ENCODE measurements at places on chromosomes 16 and 17.

- no peak for DNase-seq
Observed at GRCh38 chr16:8075271-8075670, 515.0 kb downstream of the TMEM114 start.

DNA sequence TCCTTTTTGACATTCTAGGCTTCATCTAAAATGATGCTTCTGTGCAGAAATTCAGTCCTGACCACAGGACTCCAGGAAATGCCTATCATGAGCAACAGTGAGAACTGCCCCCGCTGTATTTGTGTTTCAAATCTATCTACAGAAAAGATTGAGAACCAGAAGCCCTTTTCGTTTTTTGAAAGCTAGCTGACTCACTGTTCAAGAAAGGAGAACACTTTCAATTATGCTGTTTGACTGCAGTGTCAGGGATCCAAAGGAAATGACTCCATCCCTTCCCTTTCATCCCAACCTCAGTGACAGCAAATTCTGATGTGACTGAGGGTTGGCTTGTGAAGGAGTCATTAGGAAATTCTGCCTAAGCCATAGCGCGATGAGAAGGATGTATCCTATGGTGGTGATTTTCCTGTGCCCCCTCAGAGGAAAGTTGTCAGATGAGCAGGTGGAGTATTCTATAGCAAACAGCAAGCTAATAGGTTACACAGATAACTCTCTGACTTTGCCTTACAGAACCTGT lies 622.3 kb downstream of the TMEM114 start:
- no peak for DNase-seq

DNA sequence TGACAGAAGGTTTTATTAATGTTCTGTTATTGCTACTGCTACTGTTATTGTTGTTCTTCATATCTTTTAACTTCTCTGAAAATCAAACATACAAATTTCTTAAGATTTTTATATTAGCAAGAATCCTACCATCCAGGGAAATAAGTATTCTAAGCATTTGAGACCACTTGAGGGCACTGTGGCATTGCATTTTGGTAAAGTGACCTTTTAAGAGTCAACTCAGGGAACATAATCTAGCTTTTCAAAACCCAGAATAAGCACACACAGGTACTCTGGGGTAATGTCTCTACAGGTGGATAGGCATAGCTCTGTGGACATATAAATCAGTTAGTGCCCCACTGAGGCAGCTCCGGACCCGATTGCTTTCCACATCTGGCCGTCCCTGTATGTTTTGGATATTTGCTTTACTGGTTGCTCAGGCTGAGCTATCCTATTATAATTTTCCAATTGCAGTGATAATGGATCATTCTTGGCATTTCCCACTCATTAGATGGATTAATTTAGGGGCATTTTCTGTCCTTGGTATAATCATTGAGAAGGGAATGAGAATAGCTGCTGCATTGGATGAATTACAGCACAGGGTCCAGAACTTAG lies 1425.1 kb upstream of the CDH8 start:
- DNase-seq, result peak; percentile 56

DNA sequence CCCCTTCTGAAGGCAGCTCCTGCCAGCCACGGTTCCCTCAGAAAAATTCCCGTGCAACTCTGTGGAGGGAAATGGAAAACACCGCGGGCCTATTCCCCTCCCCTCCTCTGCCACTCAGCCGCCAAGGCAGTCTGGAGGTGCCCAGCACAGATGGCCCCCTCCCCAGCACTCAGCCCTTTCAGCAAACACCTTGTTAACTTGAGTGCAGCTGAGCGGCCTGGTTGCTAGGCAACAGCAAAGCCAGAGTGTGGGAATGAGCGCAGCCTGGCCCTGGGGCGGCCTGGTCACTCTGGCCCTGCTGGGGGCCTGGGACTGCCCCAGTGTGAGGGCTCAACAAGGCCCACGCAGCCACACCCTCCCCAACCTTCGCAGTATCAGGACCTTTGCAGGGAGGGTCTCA lies 32.8 kb downstream of the CACNA1G start:
- DNase-seq, result no peak

GRCh38 chr17:70520447-70520846 lies 351.1 kb downstream of the KCNJ2 start:
- no peak for DNase-seq

GRCh38 chr16:17224879-17225281 lies 245.9 kb downstream of the XYLT1 start:
- DNase-seq, result peak; percentile 50

DNA sequence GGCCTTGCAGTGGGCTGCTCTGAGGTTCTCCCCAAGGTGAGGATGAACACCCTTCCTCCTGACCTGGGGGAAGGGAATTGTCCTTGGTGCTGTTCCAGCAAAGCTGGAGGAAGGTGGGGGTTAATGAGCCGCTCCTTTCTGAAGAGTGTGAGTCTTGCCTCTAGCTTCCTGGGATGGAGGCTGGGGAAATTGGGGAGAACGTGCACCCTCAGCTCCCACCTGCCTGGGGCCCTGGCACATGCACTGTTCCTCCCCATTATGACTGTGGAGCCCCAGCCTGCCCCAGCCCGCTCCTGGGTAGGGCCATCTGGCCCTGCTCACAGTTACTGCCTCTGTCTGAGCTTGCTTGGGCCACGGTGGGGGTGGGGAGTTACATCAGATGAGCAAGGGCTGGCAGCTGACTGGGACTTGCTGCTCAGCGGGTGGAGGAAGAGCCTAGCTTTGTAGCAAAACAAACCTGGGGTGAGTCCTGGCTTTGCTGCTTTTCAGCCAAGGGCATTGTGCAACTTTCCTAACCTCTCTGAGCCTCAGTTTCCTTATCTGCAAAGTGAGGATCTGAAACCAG lies 11.1 kb downstream of the TNS4 start:
- no peak for DNase-seq

DNA sequence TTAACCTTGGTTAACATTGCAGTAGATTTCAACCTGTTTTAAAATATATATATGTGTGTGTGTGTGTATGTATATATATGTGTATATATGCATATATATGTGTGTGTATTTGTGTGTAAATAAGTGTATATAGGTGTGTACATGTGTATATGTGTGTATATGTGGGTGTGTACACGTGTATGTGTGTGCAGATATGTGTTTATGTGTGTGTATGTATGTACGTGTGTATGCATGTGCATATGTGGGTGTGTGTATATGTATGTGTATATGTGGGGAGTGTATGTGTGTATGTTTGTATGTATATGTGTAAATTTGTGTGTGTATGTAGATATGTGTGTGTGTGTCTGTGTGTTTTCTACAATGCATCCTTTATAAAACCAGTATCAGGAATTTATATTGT lies 205.5 kb upstream of the FOXF1 start:
- no peak for DNase-seq

GRCh38 chr16:27483088-27483437 lies 66.7 kb downstream of the GTF3C1 start:
- DNase-seq, result no peak

- DNase-seq, result peak; percentile 81
Observed at GRCh38 chr17:46212634-46213435, 19.6 kb upstream of the KANSL1 start.

DNA sequence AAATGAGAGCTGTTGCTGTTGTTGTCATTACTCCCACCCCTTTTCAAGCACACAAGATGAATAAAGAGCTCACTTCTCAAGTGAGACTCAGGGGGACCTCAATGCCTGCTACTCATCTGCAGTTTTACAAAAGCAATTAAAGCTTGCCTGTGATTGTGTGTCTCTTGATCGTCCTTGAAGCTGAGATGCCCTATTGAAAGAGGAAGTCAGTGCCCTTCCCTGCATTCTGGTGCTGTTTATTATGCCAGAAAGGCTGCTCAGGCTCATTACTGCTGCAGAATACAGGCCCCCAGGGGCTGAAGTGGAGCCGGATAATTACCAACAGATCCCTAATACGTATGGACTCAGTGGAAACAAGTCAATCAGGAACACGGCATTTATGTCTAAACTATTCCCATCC lies 147.2 kb downstream of the HS3ST2 start:
- DNase-seq, result no peak

GRCh38 chr17:4584917-4585637 lies 748 bp downstream of the SMTNL2 start:
- no peak for DNase-seq

DNA sequence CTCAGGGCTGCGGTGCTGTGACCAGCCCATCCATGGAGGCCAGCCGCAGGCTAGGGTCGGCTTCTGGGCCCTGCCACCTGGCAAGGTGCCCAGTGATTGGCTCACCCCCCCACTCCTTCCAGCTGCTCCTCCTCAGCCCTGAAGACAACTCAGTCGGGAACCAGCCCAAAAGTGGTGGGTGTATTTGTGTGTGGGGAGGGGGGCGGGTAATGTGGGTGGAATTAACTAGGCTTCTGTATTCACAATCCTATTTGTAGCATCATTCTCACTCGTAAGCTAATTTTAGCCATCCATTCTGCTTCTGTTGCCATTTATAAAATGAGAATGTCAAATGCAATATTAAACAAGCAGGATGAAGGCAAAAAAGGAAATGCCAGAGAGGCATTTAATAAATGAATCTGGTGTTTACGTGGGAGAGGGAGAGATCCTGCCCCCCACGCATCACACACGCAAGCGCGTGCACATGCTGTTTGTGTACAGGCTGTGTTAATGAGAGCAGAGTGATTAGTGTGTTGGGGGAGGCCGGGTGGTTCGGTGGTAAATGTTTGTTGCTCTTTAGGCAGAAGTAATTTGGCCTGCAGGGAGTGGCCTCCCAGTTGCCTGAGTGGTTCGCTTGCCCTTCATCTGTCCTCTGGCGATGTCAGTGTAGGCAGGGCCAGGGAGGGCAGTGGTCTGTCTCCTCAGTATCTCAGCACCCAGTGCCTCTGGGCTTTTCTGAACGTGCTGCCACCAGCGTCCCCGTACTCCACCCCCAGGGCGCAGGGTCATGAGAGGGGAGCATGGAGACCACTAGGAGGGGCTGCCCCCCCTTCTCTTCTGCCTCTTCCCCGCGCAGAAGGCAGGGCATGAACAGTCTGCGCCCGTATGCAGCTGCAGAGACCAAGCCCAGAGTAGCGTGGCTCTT lies 140.1 kb downstream of the CCDC182 start:
- peak; percentile 56 for DNase-seq

- no peak for DNase-seq
Observed at GRCh38 chr16:67828651-67829050, 13.5 kb upstream of the THAP11 start.

GRCh38 chr16:57695680-57696069 lies 1.1 kb downstream of the DRC7 start:
- no peak for DNase-seq

- DNase-seq, result no peak
Observed at GRCh38 chr16:1327619-1327947, 5.9 kb upstream of the BAIAP3 start.

- DNase-seq, result no peak
Observed at GRCh38 chr17:42509841-42510240, 26.2 kb upstream of the NAGLU start.

DNA sequence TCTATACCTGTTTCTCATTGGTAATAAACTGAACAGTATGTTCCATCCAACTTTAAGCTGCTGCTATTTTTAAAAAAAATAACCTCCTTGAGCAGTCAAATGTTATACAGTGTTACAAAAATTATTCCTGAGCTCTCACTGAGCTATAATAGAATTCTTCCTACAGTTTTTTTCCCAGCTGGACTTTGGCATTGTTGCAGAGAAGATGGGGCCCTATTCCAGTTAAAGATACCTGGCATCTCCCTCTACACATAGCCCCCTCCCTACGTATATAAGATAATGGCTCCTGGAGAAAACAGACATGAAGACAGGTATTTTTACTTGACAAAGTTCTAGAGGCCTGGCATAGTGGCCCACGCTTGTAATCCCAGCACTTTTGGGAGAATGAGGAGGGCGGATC lies 1.6 kb upstream of the COX6A2 start:
- DNase-seq, result no peak

GRCh38 chr17:27945953-27946352 lies 52.8 kb upstream of the LYRM9 start:
- no peak for DNase-seq

DNA sequence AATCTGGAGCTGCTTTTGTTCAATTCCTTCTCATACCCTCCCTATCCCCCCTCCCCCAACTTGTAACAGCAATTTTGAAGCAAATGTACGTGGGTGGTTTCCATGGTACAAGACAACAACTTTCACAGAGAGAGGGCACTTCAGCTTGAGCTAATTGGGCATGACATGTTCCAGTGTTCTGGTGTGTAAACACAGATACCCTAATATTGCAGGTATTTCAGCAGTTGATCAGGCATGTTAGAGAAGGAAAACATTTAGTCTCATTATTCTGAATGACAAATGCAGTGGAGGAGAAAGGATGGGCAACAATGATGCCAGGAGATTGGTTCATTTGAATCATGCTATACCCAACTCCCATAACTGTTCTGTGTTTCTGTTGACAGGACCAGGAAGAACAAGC lies 137.5 kb downstream of the TRIM37 start:
- DNase-seq, result peak; percentile 36

GRCh38 chr17:830381-830780 lies 48.2 kb downstream of the MRM3 start:
- no peak for DNase-seq

DNA sequence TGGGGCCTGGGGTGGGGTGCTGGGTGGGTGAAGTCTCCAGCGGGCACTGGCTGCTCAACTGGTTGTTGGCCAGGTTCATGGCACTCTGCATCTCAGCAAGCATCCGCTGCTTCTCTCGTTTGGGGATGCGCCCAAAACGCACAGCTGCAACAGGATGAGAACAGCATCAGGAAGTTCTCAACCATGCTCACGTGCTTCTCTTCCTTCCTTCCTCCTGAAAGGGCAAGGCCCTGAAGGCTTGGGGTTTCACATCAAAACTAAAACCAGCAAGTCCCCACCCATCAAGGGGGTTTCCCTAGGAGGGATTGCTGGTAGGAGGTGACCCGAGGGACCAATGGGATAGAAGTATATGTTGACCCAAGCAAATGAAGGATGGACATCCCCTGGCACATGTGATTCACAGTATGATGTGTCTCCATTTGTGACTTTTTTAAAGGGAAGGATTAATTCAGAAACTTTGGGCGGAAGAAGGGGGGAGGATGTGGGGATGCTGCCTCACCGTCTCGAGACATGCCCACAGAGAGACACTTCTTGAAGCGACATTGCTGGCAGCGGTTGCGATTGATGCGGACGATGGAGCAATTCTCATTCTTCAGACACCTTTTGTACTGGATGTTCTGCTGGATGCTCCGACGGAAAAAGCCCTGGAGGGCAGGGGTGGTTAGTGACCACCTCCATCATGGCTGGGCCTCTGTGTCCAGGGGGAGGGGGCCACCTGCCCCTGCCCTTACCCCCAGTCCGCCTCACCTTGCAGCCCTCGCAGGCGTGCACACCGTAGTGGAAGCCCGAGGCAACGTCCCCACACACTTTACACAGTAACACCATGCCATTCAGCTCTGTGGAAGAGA lies 4.2 kb downstream of the NR1D1 start:
- no peak for DNase-seq
